Activated CD4-positive, alpha-beta T cell treated with anti-CD3 and anti-CD28 coated beads, Interleukin-2, amount 50 U/mL, for 4 hours (primary cell): ENCODE measurements at places on chromosomes 11 and 22.

GRCh38 chr11:111714522-111714921, 51.7 kb downstream of the PPP2R1B start:
- no peak for DNase-seq

- no peak for DNase-seq
Observed at GRCh38 chr11:73838443-73839122, 38.1 kb downstream of the COA4 start.

DNA sequence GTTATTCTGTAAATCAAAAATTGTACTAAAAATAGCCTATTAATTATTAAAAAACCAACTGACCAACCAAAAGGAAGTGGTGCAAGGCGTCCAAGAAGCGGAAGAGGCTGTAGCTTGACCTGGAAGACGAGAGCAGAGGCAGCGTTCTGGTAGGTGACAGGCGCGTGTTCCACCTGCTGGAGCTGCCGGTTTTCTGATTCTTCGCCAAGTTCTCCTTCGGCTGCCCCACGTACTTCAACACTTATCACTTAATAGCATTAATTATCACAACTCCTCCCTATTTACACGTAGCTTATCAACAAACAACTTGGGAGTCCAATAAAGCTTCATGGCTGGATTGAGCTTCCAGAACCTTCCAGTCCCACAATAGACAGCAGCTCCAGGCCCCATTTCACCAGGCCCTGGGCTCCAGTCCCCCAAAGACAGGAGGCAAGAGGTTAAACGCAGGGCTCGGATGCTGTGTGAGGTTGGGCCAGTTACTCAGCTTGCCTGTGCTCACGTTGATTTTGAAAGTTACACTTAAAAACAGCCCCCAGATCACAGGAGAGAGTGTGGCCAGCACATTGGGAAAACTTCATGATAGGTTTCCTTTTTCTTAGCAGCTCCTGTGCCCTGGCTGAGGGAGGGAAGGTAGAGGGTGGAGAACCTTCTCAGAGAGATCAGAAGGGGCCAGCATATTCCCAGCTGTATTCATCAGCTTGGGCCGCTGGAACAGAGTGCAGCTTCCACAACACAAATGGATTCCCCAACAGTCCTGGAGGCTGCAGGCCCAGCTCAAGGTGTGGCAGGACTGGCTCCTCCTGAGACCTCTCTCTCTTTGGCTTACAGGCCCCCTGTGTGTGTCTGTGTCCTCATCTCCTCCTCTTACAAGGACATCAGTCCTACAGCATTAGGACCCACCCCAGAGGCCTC, 54.2 kb upstream of the FGF3 start:
- no peak for DNase-seq

GRCh38 chr11:95711162-95711944, 78.2 kb downstream of the FAM76B start:
- no peak for DNase-seq

- no peak for DNase-seq
Observed at GRCh38 chr11:12685229-12685628, 11.0 kb downstream of the TEAD1 start.

DNA sequence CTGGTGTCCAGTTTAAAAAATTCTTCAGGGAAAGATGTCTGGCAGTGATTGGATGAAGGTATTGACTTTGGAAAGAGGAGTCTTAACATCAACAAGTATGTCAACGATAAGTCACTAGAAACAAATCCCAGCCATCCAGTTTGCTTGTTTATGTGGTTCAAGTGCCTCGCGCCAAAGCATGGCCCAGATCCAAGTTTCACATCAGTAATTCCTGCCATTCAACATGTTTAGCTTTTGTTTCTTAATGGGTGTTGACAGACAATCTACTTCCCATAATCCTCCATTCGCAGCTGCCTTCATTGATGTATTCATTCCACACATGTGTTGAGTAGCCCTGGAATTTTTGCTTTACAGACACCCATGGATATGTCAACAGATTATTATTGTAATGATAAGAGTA, 77.8 kb downstream of the UBASH3B start:
- no peak for DNase-seq

- DNase-seq: no peak
Observed at GRCh38 chr11:88231894-88232482, 56.7 kb upstream of the RAB38 start.

DNA sequence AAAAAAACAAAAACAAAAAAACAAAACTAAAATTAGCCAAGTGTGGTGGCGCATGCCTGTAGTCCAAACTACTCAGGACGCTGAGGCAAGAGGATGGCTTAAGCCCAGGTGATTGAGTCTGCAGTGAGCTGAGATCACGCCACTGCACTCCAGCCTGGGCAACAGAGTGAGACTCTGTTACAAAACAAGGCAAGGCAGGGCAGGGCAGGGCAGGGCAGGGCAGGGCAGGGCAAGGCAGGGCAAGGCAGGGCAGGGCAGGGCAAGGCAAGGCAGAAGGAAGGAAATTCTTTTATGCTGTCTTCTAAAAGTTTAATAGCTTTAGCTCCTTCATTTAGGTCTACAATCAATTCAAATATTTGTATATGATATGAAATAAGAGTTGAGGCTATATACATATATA, 50.1 kb upstream of the RASSF10 start:
- DNase-seq: no peak

- DNase-seq: no peak
Observed at GRCh38 chr11:66415423-66415822, 5.4 kb upstream of the NPAS4 start.

GRCh38 chr11:20616920-20617319, 17.5 kb downstream of the SLC6A5 start:
- no peak for DNase-seq

GRCh38 chr11:62726915-62727164, 417 bp downstream of the HNRNPUL2 start:
- DNase-seq: no peak

DNA sequence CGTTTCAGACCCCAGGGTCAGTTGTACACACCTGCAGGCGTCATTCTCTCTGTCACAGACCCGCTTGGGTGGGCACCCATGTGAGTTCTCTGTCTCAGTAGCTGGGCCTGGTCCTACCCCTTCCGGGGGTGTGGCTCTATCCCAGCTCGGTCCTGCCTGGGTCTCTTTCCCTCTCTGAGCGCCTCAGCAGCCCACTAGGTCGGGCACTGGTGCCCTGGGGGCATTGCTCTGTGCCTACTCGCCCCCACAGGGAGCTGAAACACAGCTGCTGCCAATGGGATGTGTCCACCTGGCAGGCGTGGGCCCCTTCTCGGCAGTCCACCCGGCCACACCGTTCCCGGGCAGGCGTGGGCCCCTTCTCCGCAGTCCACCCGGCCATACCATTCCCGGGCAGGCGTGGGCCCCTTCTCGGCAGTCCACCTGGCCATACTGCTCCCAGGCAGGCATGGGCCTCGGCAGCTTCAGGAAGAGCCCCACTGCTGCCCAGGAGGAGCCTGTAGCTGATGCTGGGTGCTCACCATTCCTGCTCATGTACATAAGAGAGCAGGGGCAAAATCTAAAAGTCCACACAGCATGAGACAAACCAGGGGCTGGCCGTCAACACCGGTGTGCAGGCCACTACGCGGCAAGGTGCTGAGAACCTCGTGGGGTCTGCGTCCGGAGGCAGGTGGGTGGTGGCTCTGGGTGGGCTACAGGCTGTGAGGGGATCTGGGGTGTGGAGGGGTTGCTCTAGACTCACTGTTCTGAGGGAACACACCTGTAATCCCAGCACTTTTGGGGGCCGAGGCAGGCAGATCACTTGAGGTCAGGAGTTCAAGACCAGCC, 12.3 kb downstream of the MLC1 start:
- no peak for DNase-seq

GRCh38 chr11:93694557-93694956, 33.1 kb downstream of the CEP295 start:
- DNase-seq: no peak

DNA sequence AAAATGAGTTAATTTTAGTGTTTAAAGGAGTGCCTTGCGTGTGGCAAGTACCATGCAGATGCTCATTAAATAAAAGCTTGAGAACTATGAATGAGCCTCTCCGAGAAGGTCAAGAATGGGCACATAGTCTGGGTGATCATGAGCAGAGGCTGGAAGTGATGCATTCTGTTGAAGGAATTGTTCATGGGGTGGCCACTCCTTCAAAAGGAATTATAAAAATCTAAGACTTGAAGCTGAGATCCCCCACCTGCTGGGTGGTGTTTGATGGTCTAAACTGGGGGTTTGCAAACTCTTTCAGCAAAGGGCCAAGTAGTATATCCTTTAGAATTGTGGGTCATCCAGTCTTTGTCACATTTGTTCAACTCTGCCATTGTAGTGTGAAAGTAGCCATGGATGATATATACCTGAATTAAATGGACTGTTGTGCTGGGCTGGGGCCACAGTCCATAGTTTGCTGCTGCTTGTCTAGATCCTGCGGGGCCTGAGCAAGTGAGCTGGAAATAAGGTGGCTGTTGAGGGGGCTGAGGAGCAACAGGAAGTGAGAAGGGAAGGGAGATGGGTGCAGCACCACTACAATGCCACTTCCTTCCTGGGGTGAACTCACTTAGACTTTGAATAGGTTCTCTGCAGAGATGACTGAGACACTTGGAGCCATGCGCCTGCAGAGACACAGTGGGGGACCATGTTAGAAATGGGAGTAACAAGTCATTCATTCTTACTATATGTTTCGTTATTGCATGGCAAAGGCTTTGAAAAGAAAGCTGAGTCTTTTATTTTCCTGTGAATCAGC, 179.0 kb downstream of the SNX19 start:
- no peak for DNase-seq

- DNase-seq: no peak
Observed at GRCh38 chr11:116918925-116919655, 81.7 kb upstream of the APOA1 start.

DNA sequence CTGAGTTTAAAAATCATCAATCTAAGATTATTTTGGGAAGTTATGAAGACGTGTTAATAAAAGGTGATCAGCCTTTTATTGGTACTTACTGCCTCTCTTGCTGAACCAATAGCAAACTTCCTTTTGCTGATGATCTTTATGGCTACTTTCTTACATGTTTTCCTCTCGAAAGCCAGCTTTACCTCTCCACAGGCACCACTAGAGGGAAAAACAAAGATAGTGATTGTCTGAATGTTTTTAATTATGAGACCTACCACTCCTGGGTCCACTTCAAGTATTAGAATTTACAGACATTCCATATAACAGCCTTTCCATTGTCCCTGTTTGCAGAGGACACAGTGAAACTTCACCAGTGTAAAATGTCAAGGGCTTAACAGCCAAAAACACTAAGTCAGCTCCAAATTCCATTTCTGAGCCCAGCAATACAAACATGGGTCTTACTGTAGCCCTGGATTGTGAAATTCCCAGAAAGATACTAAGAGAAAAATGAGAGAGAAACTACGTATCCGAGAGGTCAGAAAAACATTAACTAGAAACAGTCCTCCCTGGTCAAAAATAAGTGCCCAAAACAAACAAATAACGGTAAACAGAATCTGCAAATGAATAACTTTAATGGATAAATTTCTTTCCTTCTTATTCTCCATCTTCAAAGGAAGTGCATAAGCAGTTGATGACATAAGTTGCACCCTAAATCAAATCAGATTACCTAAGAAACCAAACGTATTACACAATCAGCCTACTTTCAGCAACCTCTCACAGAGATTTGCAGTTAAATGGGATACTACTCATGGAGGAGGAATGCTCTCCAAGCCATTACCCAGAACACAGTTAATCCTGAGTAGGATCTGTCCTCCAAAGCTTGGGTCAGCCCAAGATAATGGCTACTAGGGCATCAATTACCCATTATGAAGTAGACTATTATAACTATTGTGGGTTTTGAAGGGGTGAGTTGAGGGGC, 29.5 kb downstream of the CHEK2 start:
- no peak for DNase-seq

- DNase-seq: no peak
Observed at GRCh38 chr11:79437278-79437980, 3.4 kb downstream of the TENM4 start.

GRCh38 chr11:69841170-69841858, 22.1 kb upstream of the FGF3 start:
- no peak for DNase-seq

DNA sequence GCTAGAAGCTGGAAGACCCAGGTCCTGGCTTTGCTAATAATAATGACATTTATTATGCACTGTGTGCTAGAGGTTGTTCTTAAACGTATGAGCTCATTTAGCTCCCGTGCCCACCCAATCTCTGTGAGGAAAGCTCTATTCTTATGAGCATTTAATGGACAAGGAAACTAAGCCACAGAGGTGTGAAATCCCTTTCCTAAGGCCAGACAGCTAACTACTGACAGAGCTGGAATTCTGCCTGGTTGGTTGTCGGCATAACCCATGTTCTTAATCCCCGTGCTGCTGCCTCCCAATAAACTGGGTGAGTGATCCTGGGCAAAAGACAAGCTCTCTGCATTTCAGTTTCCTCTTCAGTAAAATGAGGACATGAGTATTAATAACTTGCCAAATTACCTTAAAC, 49.4 kb downstream of the SNX19 start:
- DNase-seq: no peak

GRCh38 chr22:27489178-27489675, 312.3 kb downstream of the MN1 start:
- DNase-seq: no peak

- no peak for DNase-seq
Observed at GRCh38 chr11:33895752-33896137, 3.9 kb upstream of the LMO2 start.

GRCh38 chr11:115316696-115317095, 187.5 kb downstream of the CADM1 start:
- DNase-seq: no peak

DNA sequence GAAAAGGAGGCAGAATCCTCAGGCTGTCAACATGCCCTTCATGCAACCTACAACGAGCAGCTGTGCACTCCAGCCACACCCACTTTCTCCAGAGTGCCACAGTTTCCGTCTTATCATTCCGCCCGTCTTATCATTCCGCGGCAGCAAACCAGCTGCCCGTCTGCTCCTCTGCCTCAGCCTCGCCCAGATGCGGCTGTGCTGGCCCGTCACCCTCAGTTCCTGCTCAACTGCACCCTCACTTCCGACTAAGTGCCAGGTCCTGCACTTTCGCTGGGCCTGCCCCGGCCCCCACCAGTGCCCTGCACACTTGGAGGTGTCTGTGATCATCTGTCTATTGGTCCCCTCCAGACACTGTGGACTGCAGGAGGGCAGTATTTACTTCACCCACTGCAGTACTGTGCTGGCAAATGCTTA, 43.7 kb downstream of the MICAL3 start:
- DNase-seq: peak; percentile 26

DNA sequence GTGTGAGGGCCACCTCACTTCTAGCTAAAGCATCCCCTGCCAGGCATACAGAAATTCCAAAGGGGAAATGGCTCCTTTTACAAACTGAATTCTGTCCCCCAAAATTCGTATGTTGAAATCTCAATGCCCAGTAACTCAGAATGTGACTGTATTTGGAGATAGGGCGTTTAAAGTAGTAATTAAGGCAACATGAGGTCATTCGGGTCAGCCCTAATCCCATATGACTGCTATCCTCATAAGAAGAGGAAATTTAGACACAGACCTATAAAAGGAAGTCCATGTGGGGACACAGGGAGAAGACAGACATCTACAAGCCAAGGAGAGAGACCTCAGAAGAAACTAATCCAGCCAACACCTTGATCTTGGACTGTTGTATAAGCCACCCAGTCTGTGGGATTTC, 119.1 kb downstream of the CHST1 start:
- no peak for DNase-seq

DNA sequence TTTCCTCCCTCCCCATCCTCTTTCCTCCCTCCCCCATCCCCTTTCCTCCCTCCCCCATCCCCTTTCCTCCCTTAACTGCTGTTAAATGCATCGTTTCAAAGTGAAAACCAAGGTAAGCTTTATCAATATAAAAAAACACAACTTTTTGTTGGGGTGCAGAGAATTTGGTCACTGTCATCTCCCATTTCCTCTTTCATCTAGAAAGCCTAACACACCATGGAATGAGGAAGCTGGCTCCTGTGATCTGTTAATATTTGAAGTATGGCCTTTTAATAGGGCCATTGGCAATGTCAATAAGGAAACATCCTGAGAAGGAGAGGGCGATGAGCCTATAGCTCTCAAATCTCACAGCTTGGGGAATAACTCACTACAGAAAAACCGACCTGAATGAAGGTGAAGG, 7.0 kb downstream of the EXPH5 start:
- no peak for DNase-seq
